ENCODE measurements at places on chromosomes 7 and 10.

- DNase-seq: no peak
These were observed 10.5 kb downstream of the NOD1 start for GRCh38 chr7:30468041-30468440.

DNA sequence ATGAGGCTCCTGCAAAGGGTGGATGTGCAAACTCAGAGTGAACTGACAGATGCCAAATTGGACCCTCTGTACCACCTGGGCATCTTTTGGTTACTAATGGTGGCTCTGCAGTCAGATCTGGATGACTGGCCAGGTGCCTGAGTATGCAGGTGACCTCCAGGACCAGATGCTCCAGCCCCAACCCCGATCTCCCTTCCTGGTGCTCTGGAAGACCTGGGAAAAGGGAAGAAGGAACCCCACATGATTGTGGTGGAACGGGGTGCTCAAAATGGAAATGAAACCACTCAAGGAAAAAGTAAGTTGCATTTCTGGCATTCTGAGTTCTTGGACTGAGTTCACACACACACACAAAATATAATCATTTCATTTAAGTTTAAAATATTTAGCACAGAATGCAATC lies 9.8 kb upstream of the AEBP1 start:
- DNase-seq: no peak

DNA sequence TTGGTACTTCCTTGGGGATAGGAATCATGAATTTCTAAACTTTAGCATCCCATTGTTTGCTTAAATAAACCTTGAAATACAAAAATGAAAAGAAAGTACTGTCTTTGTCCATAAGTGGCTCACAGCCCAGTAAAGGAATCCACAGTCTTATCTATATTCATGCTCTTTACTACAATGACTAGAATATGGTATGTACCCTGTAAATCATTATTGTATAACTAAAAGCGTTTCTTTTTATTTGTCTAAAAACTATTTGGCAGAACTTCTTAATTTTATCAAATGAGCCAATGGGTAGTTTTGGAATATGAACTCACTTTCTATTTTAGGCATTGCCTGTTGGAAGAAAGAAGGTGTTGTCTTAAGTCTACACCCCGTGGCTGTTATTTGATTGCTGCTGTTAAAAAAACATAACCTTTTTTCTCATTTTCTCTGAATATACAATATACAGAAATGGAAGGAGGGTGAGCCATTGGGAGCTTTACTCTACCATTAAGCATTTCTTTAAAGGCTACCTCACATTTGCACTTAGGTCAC lies 12.4 kb upstream of the STRIP2 start:
- DNase-seq: no peak

DNA sequence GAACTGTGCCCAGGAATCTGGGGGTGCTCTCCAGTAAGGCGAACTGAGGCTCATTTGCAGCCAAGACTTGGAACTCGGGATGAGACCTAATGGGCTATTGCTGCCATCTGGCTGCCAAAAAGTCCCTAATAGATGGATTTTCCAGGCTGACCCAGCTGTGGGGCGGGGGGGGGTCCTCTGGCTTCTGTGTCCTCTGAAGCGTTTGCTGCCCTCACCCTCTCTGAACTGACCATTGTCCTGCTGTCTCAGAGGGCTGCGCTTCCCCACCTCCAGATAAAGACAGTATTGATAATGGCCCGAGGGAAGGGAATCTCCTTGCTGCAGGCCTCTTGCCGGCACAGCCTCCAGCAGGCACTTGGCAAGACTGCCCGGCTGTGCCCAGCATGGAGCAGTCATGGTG lies 46.6 kb downstream of the CLEC2L start:
- no peak for DNase-seq

- DNase-seq: no peak
These were observed 279.9 kb upstream of the SORCS1 start for GRCh38 chr10:107444443-107444842.

DNA sequence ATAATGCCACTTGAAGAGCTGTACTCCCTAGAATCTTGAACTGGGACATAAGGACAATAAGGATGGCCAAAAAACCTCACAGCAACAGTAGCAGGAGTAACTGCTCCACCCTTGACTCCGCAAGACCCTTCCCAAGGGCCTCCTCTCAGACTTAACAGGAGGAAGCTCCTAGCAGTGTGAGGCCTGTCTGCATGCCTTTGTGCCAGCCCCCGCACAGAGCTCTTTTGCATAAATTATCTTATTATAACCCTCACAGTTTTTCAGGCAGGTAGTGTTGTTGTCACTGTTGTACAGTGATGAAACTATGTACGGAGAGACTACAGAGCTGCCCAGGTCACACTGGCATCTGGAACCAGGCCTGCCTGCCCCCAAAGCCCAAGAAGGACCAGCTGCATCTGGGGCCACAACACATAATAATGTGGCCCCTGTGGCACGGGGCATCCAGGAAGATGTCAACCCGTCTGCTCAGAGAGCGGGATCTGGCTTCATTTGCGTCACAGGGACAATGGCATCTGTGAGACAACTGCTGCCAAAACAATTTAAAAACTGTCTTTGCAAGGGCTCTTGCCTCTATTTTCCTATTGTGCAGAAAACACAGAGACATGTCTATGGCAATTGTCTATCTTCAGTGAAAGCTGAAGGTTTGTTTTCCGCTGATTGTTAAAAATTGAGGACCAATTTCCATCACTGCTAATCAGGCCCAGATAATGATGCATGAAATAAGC lies 249.3 kb upstream of the GRB10 start:
- no peak for DNase-seq

DNA sequence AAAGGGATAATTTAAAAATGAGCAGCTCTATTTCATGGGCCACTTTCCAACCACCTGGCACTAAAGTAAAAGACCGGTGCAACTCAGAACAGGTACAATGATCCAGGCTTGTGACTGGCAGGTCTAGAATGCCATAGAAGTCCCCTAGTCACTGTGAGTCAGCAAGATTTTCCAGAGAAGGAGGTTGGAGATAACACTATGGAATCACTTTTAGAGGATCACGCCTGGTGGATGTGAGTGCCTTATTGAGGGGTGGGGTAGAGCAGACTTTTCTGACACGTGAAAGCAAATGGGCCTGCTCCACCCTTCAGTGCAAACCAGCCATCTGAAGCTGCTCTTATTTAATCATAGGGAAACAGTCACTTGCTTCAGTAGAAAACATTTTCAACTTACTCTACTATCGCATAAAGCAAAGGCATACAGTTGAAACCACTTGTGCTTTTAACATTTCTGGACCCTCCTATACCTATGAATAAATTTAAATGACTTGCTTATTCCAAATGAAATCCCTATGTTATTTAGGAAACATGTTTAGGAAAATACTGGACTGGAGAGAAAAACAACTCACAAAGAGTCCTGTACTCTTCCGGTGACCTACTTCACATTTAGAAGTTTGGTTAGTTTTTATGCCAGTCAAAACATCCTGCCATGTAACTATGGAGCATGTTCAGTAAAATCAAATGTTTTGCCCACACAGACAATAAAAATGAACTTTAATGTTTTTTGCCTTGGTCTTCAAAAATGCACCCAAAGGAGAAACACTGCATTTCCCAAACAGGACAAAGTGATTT lies 21.5 kb upstream of the AKR1C1 start:
- peak; percentile 6 for DNase-seq
